ENCODE measurements at places on chromosomes 5 and 9.

- no peak for DNase-seq
Observed at GRCh38 chr9:75490326-75490725, 400.1 kb upstream of the PCSK5 start.

- DNase-seq: no peak
Observed at GRCh38 chr5:151132963-151133362, 24.6 kb downstream of the ANXA6 start.

DNA sequence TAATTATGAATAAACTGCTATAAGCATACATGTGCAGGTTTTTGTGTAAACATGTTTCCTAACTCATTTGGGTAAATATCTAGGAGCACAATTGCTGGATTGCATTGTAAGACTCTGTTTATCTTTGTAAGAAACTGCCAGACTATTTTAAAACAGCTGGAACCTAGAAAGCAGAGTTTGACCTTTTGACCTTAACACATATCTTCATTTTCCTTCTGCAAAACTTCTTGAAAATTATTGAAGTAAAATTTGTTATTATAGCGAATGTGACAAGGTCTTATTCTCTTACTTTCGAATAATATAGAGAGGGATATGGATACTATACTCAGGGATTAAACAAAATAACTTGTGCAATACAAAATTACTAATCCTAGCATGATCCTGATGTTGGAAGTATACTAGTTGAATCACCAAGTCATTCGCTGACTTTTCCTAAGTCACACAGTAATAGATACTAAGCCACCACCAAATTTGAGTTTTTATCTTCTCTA, 3.2 kb upstream of the ANXA1 start:
- no peak for DNase-seq

DNA sequence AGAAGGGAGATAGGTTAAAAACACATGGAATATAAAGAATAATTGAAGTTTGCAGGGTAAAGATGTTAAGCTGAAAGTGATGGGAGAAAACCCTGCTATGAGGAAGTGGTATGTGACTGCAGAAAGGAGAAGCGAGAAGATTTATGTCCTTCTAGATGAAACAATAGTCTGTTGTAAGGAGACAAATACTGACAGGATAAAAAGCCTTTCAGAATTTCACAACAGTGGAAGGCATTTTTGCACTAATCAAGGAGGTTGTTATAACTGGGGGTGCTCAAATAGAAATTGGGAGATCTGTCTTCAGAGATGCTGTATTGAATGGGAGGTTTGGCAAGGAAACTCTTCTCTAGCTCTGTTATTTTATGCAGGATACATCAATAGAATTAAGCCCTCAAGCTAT, 69.6 kb downstream of the NMUR2 start:
- DNase-seq: no peak

DNA sequence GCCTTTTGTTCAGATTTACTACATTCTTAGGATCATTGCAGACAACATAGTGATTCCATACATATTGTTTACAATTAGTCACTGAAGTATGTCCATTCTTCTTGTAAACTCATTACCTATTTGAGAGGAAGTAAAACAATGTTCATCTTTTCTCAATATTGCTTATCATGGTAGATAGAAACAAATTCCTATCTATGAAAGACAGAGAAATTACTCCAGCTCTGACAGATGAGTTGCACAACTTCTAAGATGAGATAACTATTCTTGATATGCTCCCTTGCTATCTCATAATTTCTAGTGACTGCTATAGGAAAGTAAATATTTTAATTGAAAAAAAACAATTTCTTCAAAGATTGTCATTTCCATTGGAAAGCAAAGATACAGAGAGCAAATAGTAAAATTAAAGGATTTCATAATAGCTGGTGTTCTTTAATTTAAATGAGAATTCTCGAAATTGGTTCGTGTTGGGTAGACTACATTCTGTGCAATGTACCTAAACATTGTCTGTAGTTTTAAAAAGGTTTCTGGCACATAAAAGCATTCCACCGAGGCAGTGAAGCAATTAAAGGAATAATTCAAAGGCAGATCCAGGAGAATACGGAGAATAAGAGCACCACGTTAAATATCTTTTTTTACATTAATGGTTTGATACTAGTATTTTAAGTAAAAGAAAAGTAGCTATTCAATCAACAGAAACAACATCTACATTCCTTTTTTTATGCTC, 1029.1 kb upstream of the ACO1 start:
- DNase-seq: no peak

DNA sequence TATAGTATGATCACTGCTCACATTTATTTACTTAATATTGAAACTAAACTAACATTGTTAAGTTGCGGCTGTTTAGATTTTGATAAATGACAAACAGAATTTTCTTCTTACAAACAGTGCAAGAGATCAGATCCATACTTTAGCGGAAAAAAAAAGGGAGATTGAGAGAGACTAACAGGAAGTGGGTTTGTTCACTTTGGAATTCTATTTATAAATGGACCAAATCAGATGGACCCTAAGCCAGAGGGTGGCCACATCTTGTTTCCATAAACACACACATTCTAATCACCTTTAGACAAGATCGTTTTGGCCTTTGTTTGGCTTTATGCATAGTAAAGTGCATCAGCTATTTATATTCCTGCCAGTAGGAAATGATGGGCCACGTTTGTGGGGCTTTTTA, 381.4 kb upstream of the CD180 start:
- peak; percentile 3 for DNase-seq

DNA sequence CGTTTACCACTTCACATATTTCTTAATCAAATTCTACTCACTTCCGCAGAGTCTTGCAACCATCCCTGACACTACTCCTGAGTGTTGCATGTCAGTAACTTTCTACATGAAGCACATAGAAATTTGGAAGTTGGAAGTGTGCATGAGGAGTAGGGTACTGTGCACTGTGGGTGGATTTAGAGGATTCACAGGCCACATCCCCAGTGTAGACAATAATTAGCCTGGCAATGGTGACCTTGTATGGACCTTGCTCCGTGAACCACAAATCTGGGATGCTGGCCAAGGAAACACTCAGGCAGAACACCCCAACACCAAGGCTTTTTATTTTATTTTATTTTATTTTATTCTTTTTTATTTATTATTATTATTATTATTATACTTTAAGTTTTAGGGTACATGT, 25.5 kb downstream of the CTSL start:
- no peak for DNase-seq

- DNase-seq: no peak
Observed at GRCh38 chr5:14513266-14513665, 68.3 kb upstream of the OTULINL start.

- DNase-seq: no peak
Observed at GRCh38 chr5:102294886-102295395, 1.1 kb downstream of the SLCO4C1 start.

- DNase-seq: no peak
Observed at GRCh38 chr9:125049212-125050049, 93.9 kb downstream of the SCAI start.

DNA sequence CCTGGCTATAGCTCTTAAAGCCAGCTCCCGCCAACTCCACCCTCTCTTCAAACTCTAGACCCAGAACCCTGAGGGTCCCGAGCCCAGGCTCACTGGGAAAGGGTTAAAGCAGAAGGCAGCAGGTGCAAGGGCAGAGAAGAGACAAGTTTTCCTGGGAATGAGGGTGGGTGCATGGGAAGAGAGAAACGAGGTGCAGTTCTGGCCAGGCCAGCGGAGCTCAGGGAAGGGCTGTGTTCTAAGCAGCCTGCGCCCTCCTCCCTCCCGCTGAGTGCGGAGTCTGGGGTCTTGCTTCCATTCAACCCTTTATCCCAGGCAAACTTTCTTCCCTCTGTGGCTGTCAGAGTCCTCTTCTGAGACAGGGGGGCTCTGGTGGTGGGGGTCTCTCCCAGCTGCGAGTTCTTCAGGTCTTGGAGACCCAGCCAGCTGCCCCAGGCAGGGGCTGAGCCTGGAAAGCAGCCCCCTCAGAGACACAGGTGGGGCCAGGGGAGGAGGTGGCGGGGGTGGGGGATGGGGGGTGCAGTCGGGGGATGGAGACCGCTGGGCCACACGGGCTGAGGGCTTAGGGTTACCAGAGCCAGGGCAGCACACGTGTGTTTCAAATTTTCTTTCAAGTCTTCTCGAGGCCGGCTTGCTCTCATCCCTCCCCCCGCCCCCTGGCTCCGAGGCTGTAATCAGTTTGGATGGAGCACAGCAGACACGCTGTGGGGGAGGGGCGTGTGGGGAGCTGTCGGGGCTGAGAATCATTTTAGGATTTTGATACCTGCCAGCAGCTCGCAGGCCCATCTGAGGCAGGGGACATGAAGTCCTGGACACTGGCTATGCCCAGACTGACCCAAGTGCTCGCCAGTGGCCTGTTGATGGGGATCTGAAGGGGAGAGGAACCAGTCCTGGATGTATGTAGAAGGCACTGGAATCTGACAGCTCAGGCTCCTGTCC, 169.6 kb upstream of the SMIM23 start:
- no peak for DNase-seq

GRCh38 chr5:107669096-107670031, 1.4 kb downstream of the EFNA5 start:
- DNase-seq: peak; percentile 19

- no peak for DNase-seq
Observed at GRCh38 chr9:134777153-134777552, 103.5 kb upstream of the FCN2 start.

GRCh38 chr9:113947941-113948340, 71.8 kb downstream of the ZNF618 start:
- no peak for DNase-seq

DNA sequence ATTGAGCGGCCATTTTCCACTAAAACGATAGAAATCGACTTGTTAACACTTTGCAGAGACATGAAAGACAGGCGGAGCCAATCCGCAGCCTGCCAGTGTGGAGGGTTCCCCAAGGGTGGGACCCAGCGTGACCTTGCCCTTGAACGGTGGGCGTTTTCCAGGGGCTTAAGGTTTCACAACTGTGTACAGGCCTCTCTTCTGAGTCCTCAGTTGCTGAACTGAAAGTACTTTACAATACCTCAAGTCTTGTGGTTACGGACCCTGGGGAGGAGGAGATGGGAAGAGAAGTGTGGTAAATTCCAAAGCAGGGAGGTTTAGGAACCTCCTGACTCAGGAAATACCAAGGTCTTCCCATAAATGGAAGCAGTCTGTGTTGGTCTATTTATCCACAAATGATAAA, 68.2 kb upstream of the CKMT2 start:
- peak; percentile 72 for DNase-seq

DNA sequence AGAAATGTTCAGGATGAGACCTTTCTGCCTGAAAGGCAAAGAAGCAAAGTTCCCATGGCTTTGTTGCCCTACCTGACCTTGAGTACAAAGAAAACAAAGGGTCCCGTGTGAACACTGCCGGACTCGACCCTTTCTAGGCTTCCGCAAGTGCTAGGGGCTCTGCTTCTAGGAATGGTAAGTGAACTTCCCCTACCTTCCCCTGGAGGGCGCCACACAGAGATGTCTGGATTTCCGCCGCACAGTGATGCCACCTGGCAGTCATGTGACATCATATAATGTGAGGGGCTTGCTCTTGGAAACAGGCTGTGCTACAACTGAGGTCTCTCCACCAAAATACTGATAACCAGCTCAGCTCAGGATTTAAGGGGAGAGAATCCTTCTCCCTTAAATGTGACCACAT, 56.6 kb downstream of the HSD17B3 start:
- DNase-seq: no peak

DNA sequence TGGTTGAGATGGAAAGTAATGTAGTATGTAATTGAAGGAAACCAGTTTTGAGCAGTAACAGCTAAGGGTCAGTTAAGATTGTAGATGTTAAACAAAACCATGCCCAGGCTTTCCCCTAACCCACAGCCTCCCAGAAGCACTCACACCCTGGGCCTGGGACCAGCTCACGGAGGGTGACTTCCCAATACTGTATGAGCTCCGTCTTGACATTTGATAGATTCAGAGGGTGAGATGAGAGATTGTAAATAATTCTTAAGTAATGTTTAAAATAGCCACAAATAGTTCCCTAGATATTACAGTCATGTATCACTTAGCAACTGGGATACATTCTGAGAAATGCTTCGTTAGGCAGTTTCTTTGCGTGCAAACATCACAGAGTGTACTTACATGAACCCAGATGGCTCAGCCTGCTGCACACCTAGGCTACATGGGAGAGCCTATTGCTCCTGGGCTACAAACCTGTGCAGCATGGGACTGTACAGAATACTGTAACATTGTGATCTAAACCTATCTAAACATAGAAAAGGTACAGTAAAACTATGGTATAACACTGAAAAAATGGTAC, 140.7 kb downstream of the FANCC start:
- DNase-seq: no peak

- no peak for DNase-seq
Observed at GRCh38 chr5:164230341-164230740, 724.9 kb downstream of the MAT2B start.

DNA sequence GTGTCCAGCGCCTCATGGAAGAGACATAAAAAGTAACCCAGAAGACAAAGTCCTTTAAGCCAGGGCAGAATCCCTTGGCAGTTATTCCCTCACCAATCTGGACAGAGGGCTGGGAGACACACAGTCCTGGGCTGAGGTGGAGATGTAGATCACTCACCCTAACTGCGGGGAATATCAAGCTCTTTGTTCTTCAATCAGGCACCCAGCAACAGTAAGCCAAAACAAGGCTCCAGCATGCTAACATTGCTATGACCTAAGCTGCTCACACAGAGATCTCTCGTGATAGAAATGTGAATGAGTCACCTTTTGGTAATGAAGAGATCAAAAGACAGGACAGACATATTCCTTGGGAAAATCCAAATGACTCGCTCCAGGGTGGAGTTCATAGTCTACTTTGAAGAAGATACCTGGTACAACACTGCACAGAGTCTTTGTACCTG, 101.3 kb downstream of the FBN2 start:
- peak; percentile 81 for DNase-seq

GRCh38 chr9:81620002-81620390, 69.4 kb downstream of the TLE1 start:
- no peak for DNase-seq

DNA sequence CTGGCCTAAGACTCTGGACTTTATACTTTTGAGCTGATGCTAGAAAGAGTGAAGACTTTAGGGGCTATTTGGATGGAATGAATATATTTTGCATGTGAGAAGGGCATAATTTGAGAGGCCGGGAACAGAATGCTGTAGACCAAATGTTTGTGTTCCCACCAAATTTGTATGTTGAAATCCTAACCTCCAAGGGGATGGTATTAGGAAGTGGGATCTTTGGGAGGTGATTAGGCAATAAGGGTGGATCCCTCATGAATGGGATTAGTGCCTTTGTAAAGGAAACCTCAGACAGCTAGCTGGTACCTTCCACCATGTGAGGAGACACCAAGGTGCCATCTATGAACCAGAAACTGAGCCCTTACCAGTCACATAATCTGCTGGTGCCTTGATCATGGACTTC, 165.1 kb upstream of the S1PR3 start:
- no peak for DNase-seq

DNA sequence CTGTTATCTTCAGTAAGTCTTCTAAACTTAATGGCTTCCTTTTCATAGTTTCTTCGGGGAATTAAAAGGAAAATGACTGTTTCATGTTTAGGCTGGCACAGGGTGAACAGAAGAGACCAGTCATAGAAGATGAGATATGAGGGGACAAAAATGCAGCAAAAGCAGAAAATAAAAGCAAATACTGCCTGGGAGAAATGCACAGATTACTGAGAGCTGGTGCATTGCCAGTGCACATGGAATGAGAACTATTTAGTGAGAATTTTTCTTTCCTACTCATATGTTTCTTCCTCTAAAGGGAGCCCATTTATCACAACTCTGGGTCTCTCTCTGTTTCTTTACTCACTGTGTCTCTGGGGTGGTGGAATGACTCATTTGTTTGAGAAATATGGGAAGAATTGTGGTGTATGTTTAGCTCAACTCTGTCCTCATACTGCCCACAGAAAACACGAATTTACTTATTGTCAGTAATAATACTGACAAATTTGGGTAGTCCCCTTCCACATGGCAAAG, 25.9 kb upstream of the ANKRD55 start:
- peak; percentile 98 for DNase-seq
